Psoas muscle (tissue), 8 donors: ENCODE measurements at places on chromosomes 3 and 15. TPM values are rescaled to one million over a fixed set of nuclear protein-coding genes. Genes with fewer than 3 reads are reported as not detected.

Gene ZNF710
- 8.1 TPM for total RNA-seq

Gene UPK1B
- not detected for total RNA-seq

Gene EPHB3
- 1.2 TPM for total RNA-seq

Gene HOMER2
- total RNA-seq, result 119 TPM

Gene TRPM7
- 10.1 TPM for total RNA-seq

Gene NECTIN3
- 5.0 TPM for total RNA-seq

Gene PCBP4
- total RNA-seq, result 118 TPM

Gene CHDH
- total RNA-seq, result 1.8 TPM

Gene FHIT
- 7.8 TPM for total RNA-seq

Gene DIS3L
- total RNA-seq, result 27.8 TPM

- peak; percentile 4 for DNase-seq
These were observed 41.3 kb upstream of the RPL32 start for GRCh38 chr3:12882336-12883310.

- no peak for DNase-seq
These were observed 130.0 kb downstream of the FRMD4B start for GRCh38 chr3:69255928-69256327.

DNA sequence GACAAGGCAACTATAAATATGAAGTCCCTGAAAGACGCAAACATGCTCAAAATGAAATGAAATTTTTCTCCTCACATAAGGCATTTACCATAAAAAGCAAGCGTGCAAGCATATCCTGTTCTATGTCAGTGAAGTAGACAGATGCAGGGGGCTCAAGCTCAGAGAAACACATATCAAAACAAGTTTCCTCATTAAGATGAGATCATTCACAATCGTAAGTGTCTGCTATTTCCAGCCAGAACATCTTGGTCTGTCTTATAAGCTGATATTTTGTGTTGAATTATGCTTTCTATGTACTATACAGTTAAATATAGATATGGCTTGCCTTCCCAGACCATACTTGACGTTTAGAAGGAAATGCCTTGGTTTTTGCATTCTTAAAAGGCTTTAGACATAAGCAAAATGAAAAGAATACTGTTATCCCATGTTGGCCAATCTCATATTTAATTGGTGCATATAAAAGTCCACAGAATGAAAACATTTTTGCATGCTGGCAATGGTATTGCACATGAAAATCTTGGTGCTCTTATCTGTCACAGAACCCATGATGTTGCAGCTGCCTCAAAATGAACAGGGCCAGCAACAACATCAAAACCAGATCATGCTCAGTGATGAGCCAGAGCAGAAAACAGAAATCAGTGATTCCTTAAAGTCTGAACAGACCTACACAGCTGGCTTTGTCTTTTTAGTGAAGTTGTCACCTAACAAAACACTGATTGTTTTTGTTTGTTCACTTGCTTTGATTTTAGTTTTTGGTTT, 65.4 kb downstream of the SIDT1 start:
- no peak for DNase-seq

DNA sequence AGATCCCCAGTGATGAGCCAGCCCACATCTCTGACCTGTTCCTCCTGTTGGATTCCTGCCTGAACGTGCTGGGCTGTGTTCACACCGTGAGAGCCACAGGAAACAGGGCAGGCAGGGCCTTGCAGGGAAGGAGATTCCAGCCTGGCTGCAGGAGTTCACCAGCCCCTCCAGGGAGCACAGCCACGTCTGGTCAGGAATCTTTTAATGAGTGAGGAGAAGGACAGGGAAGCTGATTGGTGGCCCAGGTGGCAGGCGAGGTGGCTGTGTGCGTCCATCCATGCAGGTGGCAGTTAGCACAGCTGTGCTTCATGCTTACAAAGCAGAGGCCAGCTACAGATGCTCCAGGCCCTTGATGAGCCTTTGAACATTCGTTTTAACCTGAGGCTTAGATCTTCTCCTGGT, 10.5 kb downstream of the LRRK1 start:
- no peak for DNase-seq

- DNase-seq, result no peak
These were observed 430.3 kb upstream of the PDZRN3 start for GRCh38 chr3:74055061-74055460.

DNA sequence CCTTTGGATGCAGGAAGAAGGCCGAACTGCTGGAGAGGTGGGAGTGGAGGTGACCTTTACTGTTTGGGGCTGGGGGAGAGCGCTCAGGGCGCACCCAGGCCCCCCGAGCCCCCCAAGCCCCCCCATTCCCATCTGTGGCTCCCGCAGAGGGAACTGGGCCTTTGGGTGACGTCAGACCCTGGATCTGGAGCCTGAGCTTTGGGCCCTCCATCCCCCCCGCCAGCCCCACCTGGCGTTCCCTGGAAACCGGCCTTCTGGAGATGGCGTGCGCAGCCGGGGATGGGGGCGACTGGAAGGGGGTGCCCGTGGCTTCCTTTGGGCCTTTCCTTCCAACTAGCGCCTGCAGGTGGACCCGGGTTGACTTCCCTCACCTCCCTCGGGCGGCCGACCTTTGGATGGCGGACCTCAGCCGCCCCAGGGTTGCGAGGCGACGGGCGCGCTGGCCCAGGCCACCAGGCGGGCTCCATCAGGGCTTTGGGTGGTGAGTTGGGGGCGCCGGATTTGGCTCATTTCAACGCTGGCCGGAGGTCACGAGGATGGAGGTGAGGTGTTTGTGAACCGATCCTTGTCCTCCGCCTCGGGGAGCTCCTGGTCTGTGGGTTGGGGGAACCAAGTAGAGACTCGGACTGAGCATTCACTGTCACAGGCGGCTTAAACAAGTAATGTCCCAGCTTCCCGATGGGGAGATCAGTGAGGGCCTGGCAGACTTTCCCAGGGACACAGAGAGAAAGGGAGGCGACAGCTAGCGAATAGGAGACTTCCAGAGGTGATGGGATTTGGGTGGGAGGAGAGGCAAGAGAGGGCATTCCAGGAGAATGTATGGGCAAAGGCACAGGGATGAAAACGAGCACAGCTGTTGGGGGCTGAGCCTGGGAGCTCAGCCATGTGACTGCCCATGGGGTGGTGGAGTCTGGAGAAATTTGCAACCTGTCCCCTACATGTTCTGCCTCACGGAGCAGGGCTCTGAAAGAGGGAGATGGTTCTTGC, 709 bp downstream of the SCAMP5 start:
- peak; percentile 26 for DNase-seq

DNA sequence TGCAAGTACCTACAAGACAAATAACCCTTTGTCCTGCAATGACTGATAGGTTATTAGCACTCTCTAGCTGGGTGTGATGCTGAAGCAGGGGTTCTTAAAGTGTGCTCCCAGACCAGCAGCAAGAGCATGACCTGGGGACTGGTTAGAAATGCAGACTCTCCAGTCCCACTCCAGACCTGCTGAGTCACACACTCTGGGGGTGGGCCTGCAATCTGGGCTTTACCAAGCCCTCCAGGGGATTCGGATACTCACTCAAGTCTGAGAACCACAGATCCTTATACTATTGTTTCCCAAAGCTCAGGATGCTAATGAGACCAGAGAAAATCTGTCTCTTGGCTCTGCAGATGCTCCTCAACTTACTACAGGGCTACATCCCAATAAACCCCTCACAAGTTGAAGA, 142.1 kb upstream of the RAD18 start:
- DNase-seq, result no peak

DNA sequence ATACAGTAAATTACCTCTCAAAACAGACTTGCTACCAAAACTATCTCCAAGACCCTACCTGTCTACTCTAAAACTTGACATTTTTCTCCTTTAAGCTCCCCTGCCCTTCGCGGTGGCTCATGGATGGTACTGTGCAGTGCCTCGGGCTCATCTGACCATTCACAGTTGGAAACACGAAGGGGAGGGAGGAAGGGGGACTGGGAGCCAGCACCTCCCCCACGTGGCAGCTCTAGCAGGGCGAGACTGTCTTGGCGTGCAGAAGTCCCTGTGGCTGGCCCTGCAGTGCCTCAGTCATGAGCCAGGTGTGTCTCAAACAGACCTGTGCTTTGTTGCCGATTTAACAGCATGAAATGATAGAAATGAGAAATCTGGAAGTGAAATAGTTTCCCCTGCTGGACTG, 372.0 kb downstream of the GABRG3 start:
- DNase-seq, result no peak

- DNase-seq, result no peak
These were observed 359.5 kb upstream of the CNTN6 start for GRCh38 chr3:733313-733712.

DNA sequence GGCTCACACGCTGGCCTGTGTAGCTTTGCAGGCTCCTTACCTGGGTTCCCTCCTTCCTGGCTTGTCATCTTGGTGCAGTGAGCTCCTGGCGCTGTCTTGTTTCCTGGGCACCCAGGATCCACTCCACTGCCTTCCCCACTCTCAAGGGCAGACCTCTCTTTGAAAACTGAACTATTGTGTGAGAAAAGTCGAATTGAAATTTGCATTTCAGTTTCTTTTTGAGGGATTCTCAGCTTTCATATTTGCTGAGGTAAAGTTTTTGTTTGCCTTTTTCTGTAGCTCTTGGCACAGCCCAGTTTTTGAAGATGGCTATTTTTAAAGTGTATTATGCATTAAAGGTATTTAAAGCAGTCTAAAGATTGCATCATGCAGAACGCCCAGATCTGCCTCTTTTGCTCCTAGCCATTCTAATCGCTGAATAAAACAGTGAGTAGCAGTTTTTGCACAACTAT, 70.1 kb downstream of the CCK start:
- no peak for DNase-seq

- DNase-seq, result no peak
These were observed 54.7 kb downstream of the TP63 start for GRCh38 chr3:189685860-189686259.

- no peak for DNase-seq
These were observed 231.7 kb downstream of the ARPP21 start for GRCh38 chr3:35871009-35871408.

GRCh38 chr15:26634319-26634718, 138.5 kb downstream of the GABRB3 start:
- no peak for DNase-seq

- DNase-seq, result no peak
These were observed 59.2 kb downstream of the LYZL4 start for GRCh38 chr3:42351207-42351606.

- DNase-seq, result no peak
These were observed 336.7 kb upstream of the ZNF717 start for GRCh38 chr3:76122007-76122406.

GRCh38 chr15:76614725-76615124, 278.2 kb downstream of the ISL2 start:
- DNase-seq, result no peak

GRCh38 chr3:186997473-186997939, 67.2 kb downstream of the ST6GAL1 start:
- no peak for DNase-seq

DNA sequence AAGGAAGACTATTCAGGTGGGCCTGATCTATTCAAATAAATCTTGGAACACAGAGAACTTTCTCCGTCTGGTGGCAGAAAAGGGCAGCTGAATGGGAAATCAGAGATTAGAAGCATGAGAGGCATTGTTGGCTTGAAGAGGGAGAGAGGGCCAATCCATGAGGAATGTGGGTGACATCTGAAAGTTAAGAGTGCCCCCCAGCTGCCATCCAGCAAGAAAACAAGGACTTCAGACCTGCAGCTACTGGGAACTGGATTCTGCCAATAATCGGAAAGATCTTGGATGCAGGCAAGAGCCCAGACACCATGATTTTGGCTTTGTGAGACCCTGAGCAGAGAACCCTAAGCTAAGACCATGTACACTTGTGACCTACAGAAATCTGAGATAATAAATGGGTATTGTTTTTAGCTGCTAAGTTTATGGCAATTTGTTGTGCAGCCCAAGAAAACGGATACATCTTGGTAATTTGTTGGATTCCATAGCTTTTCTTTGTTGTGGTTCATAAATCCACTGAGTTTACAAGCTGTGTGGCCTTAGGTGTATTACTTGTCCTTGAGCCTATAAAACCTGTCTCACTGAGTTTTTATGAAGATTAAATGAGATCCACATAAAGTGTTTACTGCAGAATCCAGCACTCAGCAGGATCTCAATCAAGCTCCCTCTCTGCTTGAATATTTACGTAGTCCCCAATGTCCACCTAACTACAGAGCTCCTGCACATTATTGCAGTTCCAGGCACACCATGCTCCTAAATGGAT, 82.1 kb upstream of the PRTG start:
- no peak for DNase-seq

- no peak for DNase-seq
These were observed 10.4 kb downstream of the TTC14 start for GRCh38 chr3:180612364-180612763.

GRCh38 chr15:20341901-20342600, 199.5 kb downstream of the GOLGA6L6 start:
- DNase-seq, result peak; percentile 90

DNA sequence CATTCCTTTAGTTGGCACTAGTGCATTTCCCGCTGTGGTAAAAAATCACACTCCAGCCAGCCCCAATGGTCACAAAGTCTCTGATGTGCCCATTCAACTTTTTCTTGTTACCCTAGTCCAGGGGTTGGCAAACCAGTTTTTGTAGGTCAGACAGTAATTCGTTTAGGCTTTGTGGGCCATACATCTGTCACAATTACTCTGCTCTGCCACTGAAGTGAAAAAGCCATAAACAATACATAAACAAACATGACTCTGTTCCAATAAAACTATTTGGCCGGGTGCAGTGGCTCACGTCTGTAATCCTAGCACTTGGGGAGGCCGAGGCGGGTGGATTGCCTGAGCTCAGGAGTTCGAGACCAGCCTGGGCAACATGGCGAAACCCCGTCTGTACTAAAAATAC, 78.5 kb downstream of the POLR2M start:
- DNase-seq, result no peak

DNA sequence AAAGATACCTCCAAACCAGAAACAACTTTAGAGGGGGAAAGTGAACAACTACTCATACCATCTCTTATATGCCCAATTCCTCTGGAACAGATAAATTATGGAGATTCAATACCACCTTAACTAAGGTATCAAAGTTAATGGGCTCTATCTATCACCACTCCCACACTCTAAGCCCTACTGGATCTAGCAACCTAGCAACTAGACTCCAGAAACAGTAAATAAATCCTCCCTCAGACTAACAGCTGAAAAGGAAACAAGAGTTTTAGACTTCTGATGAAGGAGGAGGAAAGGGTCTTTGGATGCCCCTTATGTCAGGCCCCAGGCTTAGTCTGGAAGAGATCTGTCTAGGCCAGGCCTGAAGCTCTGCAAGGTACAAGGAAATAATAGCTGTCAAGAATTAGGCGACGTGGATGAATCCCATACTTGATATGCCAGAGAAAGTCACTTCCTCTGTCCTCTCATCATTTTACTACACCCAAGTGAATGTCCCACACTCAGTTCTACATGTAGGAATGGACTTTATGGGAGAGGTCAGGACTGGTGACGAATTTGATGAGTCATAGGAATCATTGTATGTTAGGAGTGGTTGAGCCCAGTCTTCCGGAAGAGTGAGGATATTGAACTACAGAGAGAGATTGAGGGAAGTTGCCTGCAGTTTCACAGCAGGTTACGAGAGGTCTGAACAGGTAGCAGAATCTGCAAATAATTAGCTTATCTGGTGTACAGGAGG, 113.8 kb downstream of the AKAP13 start:
- no peak for DNase-seq

GRCh38 chr3:170130532-170130931, 51.0 kb downstream of the PHC3 start:
- no peak for DNase-seq

- DNase-seq, result no peak
These were observed 201.7 kb upstream of the CHRNA7 start for GRCh38 chr15:31828594-31828993.
